ENCODE measurements at places on chromosomes 11 and 22.

DNA sequence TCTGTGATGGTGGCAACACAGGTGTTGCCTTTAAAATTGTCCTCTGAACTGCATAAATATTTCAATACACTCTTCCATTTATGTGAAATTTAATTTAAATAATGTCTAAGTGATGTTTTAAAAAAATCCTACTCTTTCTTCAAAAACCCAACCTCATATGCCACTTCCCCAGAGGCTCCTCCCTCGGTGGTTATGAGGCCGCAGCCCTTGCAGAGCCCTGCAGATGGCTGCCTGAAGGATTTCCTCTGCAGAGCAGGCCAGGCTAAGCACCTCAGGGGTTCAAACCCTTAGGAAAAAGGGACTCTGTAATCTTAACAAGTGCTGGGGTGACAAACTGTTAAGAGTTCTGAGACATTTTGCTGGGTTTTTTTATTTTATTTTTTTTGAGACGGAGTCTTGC is 25.2 kb downstream of the MORC2 start:
- DNase-seq: no peak

DNA sequence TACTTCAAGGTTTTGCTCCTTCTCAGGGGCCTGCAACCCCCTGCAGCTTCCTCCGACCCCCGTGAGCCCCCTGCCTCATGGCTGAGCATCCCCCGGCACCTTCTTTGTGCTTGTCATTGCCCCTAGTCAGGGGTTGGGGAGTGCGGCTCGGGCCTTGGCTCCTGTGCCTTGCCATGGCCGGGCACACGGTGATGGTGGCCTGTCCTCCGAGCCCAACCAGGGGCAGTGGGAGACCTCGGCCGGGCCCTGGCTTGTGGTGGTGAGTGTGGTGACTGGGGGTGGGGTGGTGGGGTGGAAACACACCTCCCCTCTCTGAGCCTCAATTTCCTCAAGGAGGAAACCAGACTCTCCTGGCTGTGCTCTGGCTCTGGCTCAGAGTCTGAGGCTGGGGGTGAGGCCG is 1.5 kb upstream of the MRGPRG start:
- no peak for DNase-seq

- no peak for DNase-seq
Measured at GRCh38 chr22:42436404-42436803, 4.2 kb upstream of the NFAM1 start.

DNA sequence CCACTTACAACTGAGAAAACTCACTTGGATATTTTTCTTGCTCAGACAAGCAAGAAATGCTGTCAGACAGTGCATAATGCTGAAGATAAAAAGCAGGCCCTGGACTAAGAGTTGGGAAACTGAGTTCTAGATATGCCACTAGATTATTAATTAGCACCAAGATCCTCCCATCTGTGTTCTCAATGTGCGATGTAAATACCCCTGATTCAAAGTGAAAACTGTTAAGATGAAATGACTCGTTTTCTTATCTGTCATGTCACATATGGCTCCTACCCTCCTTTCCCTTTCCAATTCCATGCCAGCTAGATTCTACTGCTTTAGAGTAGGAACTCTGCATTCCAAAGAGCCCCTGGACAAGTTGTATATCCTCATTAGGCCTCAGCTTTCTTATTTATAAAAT is 88.9 kb upstream of the CLNS1A start:
- DNase-seq: no peak

Data from HS-27A (cell line).